ENCODE measurements at places on chromosomes 1 and 21.

- no peak for DNase-seq
Observed at GRCh38 chr1:198079432-198079951, 77.3 kb upstream of the NEK7 start.

DNA sequence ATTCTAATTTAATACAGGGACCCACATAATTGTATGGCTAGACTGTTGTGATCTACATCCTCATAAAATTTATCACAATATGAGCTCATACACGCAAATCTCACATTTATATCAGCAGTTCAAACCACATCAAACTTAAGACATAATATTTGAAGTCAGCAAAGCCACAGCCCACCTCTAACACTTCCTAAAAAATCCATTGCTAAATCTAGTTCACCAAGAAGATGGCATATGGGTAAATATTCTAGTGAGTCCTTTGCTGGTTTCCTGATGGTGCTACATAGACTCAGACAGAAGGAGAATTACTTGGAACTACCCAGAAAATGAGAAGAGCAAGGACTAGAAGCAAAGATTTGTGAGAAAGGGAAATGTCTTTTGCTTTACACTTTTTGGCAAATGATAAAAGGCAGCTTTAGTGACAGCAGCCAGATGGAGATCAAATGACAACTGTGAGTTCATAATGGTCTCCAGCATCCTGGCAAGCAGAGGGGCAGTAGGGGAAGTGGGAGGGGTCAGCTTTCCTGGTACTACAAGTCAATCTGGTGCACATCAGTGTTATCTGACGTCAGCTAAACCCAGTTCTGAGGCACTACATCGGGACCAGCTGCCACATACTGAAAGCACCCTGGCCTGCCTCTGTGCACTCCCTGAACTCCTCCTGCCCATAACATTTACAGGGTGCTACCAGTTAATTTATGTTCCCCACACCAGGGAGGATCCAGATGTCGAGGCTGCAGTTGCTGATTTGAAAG, 10.6 kb upstream of the GADD45A start:
- no peak for DNase-seq

DNA sequence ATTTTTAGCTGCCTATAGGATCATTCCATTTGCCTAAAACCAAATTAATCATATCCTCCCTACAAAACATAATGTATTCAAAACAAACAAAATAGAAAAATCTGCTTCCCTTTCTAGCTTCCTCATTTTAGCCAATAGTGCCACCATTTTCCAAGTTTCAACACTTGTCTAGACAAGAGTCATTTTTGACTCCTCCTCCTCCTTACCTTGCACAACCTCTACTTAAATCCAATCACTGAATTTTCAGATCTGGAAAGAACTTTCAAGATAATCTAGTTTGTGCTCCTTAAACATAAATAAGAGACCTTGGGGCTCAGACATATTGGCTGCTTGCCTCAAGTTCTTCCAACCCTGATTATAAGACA, 7.4 kb downstream of the STX6 start:
- no peak for DNase-seq

DNA sequence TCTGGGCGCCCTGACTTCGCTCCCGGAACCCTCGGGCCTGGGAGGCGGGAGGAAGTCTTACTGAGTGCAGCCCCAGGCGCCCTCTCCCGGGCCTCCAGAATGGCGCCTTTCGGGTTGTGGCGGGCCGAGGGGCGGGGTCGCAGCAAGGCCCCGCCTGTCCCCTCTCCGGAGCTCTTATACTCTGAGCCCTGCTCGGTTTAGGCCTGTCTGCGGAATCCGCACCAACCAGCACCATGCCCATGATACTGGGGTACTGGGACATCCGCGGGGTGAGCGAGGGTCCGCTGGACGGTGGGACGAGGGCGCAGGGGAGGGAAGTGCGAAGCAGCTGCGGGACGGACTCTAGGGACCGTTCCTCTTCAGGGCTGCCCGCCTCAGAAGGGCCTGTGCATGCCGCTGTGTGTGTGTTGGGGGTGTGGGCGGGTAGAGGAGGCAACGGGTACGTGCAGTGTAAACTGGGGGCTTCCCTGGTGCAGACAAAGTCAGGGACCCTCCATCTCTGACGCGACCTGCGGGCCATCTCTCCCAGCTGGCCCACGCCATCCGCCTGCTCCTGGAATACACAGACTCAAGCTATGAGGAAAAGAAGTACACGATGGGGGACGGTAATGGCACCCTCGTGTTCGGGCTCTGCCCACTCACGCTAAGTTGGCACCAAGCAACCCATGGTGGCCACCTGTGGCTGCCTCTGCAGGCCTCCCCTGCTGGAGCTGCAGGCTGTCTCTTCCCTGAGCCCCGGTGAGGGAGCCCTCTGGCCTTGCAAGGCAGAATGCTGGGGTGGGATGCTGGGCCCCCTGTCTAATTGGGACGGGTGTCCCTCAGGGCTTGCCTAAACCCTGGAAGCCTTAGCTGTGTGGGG, at the start of gene GSTM1:
TSS of gene GSTM1 (plus strand) at position 177 of the 859 bp plus-strand sequence. CDS start at position 234, 57 bp downstream.
- peak; percentile 26 for DNase-seq

DNA sequence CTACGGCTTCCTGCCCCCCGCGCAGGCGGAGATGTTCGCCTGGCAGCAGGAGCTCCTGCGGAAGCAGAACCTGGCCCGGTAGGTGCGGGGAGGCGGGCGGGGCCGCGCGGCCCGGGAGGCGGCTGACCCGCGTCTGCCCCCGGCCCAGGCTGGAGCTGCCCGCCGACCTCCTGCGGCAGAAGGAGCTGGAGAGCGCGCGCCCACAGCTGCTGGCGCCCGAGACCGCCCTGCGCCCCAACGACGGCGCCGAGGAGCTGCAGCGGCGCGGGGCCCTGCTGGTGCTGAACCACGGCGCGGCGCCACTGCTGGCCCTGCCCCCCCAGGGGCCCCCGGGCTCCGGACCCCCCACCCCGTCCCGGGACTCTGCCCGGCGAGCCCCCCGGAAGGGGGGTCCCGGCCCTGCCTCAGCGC, 16.6 kb downstream of the NOC2L start:
- DNase-seq: no peak

GRCh38 chr1:220235462-220235861, 36.8 kb downstream of the RAB3GAP2 start:
- no peak for DNase-seq

DNA sequence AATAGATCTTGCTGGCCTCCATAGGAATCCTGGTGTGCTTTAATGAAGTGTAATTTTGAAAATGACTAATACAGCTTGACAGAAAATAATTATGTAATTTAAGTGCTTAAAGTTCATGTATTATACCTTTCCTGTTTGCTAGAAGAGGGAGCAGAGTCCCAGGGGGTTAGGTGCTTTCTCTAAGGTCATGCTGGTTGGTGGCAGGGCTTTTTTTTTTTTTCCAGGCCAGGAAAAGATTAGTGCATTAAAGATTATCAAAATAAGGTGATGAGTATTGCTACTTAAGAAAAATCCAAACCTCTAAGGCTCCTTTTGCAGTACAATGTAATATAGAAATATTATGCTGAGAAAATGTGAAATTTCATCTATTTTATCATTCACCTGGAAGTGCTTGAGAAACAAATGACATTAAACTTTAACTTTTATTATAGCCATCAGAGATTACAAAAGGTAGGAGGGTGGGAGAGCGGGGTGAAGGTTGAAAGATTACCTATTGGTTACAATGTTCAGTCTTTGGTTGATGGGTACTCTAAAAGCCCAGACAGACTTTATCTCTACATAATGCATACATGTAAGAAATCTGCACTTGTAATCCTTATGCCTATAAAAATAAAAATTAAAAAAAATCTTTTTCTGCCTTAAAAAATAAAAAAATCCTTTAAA, 110.8 kb downstream of the RABGAP1L start:
- no peak for DNase-seq

GRCh38 chr1:1975535-1975934, 28.1 kb downstream of the CFAP74 start:
- DNase-seq: no peak

- DNase-seq: no peak
Observed at GRCh38 chr1:56931211-56931610, 34.6 kb downstream of the C8B start.

GRCh38 chr1:223245411-223245810, 102.4 kb upstream of the TLR5 start:
- DNase-seq: no peak

DNA sequence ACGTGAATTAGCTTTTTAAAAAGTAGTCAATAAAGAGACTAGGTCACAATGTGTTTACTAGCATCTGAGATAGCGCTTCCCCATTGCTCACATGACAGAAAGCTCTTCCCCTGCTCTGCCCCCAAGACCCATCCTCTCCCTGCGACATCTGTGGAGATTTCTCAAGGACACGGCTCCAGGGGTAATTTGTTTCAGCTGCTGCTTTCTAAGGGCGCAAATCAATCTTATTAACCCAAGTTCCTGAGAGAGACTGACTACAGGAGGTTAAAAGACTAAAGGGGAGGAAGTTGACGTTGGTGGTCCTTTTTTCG, at the start of gene MYOCOS:
TSS of gene MYOCOS (plus strand) at position 92 of the 311 bp plus-strand sequence. CDS start 1,641 bp downstream, outside the sequence.
- no peak for DNase-seq

- no peak for DNase-seq
Observed at GRCh38 chr1:890661-891060, 33.1 kb upstream of the SAMD11 start.

- no peak for DNase-seq
Observed at GRCh38 chr1:119083479-119083878, 57.0 kb downstream of the WARS2 start.

DNA sequence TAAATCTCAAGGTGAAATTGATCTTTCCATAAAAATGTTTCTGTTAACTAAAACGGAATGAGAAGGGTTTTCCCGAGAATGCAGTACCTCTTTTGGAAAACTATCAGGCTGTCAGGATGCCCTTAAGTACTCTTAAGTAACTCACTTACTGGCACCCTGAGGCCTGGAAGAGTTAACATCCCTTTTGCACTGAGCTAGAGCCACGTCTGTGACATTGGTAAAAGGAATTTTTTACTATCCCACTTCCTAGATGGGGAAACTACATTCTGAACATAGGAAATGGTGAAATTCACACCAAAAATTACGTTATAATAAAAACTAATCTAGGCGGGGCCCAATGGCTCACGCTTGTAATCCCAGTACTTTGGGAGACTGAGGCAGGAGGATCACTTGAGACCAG, 39.7 kb upstream of the MAP10 start:
- no peak for DNase-seq

- no peak for DNase-seq
Observed at GRCh38 chr1:201347498-201348210, 29.8 kb downstream of the TNNT2 start.

GRCh38 chr1:198657550-198658064, 18.8 kb downstream of the PTPRC start:
- DNase-seq: peak; percentile 94

- DNase-seq: no peak
Observed at GRCh38 chr1:1065265-1065939, 8.7 kb downstream of the RNF223 start.

DNA sequence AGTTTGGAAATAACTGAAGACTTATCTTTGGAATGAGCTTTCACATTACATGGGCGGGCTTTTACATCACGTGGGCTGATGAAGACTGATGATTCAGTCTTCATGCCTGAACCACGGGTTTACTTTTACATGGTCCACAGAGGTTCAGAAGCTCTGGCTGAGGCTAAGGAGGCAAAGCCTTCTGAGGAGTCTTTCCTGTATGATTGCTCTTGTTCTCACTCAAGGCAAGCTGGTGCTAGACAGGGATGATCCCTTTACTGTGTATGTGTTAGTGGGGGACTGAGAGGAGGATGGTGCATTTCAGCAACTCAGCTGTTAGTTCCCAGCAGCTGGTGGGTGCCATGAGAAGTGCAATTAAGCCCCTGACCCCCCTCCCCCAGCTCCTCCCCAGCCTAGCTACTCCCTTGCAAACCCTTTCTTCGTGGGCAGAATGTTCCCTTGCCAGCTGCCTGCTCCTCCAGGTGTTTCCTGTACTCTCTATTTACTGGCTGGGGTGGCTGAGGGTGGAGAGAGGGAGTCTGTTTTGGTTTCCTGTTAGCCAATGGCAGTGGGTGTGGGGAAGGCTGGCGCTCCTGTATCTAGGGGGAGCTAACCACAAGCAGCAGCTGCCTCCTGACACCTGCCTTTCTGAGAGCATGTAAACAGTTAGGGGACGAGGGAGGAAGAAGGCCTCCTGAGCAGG, 15.4 kb downstream of the BTG2 start:
- DNase-seq: no peak

- peak; percentile 77 for DNase-seq
Observed at GRCh38 chr1:8182034-8182761, 135.7 kb upstream of the SLC45A1 start.

DNA sequence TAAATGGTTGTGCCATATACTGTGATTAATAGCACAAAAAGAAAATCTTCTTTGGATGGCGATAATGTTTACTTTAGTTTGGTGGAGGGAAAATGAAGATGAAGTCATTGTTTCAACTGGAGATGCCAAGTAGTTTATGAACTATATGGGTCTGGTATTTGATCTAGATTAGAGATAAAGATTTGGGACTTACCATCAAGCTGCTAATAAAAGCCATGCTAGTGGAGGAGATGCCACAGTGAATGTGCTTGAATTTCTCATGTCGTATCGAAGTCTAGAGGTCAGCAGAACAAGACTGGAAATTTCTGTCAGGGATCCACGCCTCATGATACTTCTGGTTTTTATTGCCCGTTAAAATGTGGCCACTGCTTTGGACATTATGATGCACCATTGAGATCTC, 742.0 kb downstream of the NCAM2 start:
- DNase-seq: no peak

GRCh38 chr1:182237329-182237728, 154.3 kb downstream of the GLUL start:
- no peak for DNase-seq

DNA sequence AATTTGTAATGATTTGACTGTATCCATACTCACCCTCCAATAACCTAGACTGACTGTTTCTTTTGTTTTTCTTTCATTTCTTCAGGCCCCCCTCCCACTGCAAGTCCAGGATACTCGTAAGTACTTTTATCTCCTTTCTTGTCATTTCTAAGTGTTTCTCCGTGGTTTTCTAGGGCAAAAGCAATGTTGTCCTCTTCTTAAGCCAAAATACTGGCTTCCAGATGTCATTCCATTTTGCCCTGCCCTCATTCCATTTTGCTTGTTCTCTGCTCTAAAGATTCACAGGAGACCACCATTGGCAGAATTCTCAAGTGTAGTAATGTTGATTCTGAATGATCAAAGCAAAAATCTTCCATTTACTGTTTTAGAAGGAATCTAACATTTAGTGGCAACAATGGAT, 152.8 kb upstream of the UBE2U start:
- DNase-seq: no peak

- no peak for DNase-seq
Observed at GRCh38 chr1:218165701-218166114, 119.4 kb upstream of the RRP15 start.

- no peak for DNase-seq
Observed at GRCh38 chr1:7264101-7264500, 478.8 kb downstream of the CAMTA1 start.

DNA sequence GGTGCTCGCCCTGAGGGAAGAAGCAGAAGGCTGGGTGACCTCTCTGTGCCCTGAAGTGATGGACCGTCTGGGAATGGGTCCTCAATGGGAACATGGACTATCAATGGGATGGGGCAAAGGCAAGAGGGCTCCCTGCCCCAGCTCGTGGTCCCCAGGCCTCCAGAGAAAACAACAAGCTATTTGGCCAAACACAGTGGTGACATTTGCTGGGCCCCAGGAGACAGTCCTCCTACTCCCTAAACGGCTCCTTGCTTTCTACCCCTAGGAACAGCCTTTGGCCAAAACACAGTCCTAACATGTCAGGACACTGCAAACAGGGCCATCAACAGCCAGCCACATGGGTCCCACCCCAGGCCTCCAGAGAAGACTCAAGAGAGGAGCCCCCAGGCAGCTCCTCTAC, 102.8 kb downstream of the RAVER2 start:
- no peak for DNase-seq

All from non-pigmented ciliary epithelial cell (primary cell).